Spleen (tissue), 13 donors: ENCODE measurements at places on chromosomes 11 and 22.

DNA sequence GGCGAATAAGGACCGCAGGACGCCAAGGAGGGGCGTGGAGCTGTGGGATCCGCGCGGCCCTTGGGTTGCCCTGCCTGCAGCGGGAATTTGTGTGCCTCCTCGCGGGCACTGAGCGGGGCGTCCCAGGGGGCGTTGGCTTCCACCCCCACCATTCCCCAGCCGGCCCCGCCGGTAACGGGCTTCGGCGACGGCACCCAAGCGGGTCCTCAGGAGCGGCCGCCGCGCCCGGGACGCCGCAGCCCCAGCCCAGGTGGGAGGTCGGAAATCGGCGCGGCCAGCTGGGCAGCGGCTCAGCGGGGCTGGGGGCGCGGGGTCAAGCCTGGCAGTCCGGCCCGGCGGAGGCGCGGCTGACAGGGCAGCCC lies 320 bp downstream of the CLTCL1 start:
- no peak for DNase-seq

DNA sequence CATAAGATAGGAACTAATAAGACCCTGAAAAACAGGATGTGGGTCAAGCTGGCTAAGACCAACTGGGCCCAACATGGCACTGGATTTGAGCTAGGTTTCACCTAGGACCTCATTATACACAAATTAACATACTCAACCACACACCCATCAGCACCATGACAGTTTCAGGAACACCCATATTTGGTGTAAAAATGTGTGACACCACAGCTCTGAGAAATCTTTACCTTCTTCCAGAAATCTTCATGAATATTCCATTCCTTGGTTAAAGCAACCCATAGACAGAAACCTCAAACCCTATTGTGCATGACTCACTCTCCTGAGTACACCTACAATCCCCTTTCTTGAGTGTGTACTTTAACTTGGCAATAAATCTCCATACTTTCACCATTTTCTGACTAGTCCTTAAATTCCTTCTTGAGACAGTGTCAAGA lies 378.8 kb downstream of the DYNC2H1 start:
- DNase-seq = no peak

DNA sequence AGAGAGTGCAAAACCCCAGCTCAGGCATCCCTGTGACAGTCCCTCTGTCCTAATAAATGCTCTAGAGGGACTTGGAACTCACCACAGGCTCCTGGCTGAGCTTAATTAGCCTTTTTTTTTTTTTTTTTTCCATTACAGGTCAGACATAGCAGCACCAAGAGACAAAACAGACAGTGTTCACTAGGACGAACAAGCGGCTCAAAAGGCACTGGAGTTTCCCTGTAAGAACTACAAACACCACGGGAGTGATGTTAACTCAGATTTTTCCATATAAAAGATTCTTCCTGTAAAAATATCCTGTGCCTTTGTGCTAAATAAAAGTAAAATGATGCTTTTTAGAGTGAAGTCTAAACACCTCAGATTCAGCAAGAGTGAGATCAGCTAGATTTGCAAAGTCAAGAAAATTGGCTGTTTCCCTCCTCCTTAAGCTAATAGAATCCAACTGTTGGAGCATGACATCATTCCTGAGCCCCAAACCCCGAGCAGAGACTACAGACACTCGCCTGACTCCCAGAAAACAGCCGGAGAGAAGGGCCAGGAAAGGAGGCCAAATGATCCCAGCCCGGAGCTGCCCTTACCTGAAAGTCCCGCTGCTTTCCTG lies 101.0 kb upstream of the AKIP1 start:
- no peak for DNase-seq

- no peak for DNase-seq
These were observed 81.0 kb downstream of the SLC36A4 start for GRCh38 chr11:93116641-93117441.

- peak; percentile 45 for DNase-seq
These were observed 73.0 kb upstream of the SHISAL1 start for GRCh38 chr22:44385781-44386180.

GRCh38 chr22:48350456-48350855 lies 1477.2 kb downstream of the BRD1 start:
- DNase-seq = no peak

GRCh38 chr11:63906585-63906984 lies 10.4 kb downstream of the RCOR2 start:
- no peak for DNase-seq

GRCh38 chr11:126978911-126979310 lies 21.7 kb downstream of the KIRREL3 start:
- DNase-seq = no peak

DNA sequence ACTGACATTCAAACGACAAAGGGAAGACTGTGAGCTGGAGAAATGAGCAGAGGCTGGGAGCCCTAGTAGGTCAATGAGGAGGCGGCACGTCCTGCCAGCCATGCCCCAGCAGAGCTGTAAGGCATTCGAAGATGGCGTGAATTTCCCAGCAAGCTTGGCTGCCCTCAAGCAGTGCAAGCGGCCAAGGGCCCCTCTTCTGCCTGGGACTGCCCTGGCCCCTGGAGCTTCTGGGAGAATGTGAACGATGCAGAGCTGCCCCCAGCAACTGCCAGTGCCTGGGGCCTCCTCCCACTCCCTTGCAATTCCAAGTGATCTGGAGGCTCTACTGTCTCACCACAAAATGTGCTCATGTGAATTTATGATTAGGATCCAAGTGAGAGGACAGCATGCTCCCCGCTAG lies 4.3 kb downstream of the PPM1F start:
- DNase-seq = peak; percentile 63

DNA sequence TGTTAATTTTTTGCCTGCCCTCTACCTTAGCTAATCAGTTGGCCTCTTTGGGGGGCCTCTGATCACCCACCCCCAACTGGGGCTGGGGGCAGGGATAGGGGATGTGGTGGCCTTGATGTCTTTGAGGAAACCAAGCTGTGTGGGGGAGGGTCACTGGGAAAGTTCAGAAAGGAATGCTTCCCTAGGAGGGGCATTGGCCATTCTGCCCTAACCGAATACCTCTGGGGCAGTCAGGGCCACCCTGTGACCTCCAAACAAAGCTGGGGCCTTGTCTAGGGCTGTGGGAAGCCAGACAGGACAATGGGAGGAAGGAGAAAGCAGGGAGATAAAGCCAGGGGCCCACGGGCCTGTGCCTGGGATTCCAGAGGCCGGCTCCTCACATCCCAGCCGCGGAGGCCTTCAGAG lies 97.5 kb downstream of the TSPAN18 start:
- peak; percentile 82 for DNase-seq

GRCh38 chr11:119357074-119357473 lies 10.6 kb upstream of the MFRP start:
- no peak for DNase-seq

GRCh38 chr22:32536352-32536751 lies 61.7 kb downstream of the FBXO7 start:
- no peak for DNase-seq

- no peak for DNase-seq
These were observed 32.5 kb downstream of the NADSYN1 start for GRCh38 chr11:71485466-71485865.

DNA sequence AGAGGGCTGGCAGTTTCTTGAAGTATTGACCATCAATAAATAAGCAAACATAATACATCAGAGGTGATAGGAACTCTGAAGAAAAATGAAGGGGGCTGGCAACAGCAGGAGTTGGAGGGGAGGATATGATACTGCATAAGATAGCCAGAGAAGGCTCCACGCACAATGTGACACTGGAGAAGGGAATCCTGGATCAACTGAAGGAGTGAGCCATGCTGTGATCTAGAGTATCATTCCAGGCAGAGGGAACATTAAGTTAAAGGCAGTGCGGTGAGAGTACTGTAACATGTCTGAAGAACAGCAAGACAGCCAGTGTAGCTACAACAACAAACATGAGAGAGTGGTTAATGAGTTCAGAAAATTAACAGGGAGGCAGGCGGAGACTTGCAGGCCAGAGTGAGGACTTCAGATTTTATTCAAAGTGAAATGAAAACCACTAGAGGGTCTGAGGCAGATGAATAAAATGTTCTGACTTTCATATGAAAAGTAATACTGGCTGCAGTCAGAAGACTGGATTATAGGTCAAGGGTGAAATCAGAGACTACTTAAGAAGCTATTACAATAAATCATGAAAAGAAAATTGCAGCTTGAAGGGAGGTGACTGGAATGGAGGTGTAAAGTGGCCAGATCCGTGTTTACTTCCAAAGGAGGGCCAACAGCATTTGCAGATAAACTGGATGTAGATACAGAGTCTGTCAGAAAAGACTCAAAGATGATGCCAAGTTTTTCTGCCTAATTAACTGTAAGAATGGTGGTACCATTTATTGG lies 49.4 kb downstream of the RRAS2 start:
- no peak for DNase-seq

- DNase-seq = peak; percentile 84
These were observed 15.2 kb downstream of the BCL9L start for GRCh38 chr11:118910309-118911112.

DNA sequence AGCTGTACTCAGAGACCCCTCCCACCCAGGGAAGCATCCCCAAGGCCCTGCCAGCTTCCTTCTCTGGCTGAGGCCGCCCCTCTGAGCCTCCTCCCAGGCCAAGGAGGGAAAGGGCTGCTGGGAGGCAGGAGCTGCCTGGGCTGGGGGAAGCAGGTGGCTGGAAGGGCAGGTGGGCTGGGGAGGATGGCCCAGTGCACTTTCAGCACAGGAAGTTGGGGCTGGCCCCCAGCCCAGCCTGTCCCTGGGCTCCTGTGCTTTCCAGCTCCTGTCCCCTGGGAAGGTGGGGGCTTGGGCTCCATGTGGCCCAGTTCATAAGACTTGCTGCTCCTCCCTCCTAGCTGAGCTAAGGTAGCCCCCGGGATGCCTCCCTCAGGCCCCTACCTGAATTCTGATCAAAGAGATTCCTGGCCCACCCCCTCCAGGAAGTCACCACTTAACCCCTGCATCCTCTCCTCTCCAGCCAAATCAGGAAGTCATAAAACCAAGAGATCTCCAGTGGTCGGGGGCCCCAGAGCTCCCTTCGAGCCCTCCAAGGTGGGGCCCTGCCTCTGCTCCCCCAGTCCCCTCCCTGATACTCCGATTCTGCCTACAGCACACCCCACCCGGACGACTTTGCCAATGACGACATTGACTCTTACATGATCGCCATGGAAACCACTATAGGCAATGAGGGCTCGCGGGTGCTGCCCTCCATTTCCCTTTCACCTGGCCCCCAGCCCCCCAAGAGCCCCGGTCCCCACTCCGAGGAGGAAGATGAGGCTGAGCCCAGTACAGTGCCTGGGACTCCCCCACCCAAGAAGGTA lies 4.9 kb downstream of the PPP1CA start:
- peak; percentile 75 for DNase-seq

- DNase-seq = peak; percentile 18
These were observed 44.6 kb upstream of the PARVG start for GRCh38 chr22:44136112-44136511.

DNA sequence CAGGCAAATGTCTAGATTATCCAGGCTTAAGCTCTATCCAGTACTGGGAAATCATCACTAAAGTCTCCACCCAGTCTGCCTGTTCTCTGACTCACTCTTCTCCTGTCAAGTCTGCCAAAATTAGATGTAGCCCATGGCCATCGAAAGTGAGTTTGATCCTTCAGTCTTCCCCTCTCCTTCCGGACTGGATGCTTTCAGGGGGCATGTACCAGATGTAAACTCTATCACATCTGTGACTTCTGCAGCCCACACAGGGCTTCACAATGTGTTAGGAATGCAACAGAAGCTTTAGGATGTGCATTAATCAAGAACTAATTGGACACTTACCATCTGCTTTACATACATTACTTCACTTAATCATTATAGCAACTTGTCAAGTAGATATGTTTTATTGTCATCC lies 12.3 kb downstream of the ME3 start:
- DNase-seq = no peak

- DNase-seq = no peak
These were observed 43.2 kb upstream of the ME3 start for GRCh38 chr11:86715611-86716010.

- no peak for DNase-seq
These were observed 8.2 kb upstream of the SEC14L3 start for GRCh38 chr22:30479981-30480380.

DNA sequence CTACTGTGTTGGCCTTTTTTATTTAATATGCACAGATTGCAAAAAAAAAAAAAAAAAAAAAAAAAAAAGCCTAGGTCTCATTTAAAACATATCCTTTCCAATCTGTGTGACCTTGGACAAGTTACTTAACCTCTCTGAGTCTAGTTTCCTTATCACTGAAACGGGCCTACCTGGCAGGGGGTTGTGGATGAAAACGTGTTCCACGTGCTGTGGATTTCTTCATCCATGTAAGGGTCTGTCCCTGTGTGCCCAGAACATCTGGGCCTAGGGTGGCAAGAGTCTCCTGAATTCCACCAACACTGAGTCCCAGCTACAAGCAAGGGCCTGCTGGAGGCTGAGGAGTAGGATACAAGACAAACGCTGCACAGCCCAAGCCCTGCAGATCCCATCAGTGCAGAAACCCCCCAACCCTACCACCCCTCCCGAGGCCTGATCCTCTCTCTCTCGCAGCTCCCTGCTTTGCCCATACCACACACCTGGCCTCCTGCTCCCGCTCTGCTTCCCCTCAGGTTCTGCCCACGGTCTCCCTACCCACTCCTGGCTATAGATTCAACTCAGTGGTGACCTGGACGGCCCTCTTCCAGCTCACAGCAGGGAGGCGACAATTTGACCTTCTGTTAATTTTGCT lies 4.7 kb upstream of the GNAZ start:
- DNase-seq = peak; percentile 57

- no peak for DNase-seq
These were observed 459.3 kb downstream of the NTM start for GRCh38 chr11:131829725-131830124.

GRCh38 chr22:43985532-43985931 lies 30.3 kb downstream of the SAMM50 start:
- DNase-seq = no peak

DNA sequence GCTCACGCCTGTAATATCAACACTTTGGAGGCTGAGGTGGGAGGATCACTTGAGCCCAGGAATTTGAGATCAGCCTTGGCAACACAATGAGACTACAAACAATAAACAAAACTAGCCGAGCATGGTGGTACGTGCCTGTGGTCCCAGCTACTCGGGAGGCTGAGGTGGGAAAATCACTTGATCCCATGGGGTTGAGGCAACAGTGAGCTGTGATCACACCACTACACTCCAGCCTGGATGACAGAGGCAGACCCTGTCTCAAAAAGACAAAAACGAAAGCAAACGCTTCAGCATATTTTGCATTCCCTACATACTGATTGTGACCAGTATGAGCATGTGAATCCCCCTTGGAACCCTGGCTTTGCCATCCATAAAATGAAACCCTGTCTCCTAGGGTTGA lies 33.9 kb upstream of the MN1 start:
- no peak for DNase-seq

GRCh38 chr11:1084561-1085439 lies 10.1 kb downstream of the MUC2 start:
- peak; percentile 76 for DNase-seq

- no peak for DNase-seq
These were observed 23.6 kb downstream of the DUSP8 start for GRCh38 chr11:1548221-1549070.
